ENCODE measurements at places on chromosomes 3 and 15.

DNA sequence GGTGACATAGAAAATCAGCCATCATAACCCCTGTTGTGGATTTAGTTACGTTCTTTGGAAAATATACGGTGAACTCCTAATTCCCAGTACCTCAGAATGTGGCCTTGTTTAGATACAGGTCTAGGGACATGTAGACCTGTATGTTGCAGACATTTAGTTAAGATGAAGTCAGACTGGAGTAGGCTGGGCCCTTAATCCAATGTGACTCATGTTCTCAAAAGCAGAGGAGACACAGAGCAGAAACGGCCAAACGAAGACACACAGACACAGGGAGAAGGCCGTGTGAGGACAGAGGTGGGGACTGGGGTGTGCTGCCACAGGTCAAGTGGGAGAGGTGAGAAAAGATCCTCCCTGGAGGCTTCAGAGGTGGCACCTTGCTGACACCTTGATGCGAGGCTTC, 119.0 kb upstream of the PROK2 start:
- no peak for DNase-seq

GRCh38 chr15:74908635-74909034, 2.0 kb upstream of the FAM219B start:
- DNase-seq = no peak

- DNase-seq = no peak
Measured at GRCh38 chr3:149080699-149081091, 5.6 kb downstream of the HLTF start.

- no peak for DNase-seq
Measured at GRCh38 chr15:43552986-43553385, 35.6 kb downstream of the MAP1A start.

All from heart right ventricle (tissue), 16 donors.